Activated CD8-positive, alpha-beta memory T cell treated with anti-CD3 and anti-CD28 coated beads for 4 hours (primary cell): ENCODE measurements at places on chromosomes 4 and X.

DNA sequence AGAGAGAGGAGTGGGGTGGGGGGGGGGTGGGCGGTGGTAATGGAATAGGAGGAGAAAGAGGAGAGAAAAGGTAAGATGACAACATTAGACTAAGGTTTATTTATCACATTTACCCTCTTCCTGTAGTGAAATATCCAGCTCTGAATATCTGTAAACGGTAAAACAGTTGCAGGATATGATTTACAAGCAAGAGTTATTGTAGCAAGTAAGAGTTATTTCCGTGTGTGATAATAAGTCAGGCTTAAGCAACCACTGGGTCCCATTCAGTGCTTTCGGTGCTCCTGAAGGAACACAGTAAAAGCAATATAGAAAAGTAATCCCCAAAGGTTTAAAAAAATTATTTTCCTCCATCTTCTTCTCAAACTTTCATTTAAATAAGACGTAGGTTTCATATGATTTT is 103.6 kb downstream of the MANBA start:
- no peak for DNase-seq

- DNase-seq: no peak
Measured at GRCh38 chr4:7810783-7811535, 128.7 kb downstream of the AFAP1 start.

- no peak for DNase-seq
Measured at GRCh38 chr4:145912376-145912775, 26.2 kb downstream of the ZNF827 start.

DNA sequence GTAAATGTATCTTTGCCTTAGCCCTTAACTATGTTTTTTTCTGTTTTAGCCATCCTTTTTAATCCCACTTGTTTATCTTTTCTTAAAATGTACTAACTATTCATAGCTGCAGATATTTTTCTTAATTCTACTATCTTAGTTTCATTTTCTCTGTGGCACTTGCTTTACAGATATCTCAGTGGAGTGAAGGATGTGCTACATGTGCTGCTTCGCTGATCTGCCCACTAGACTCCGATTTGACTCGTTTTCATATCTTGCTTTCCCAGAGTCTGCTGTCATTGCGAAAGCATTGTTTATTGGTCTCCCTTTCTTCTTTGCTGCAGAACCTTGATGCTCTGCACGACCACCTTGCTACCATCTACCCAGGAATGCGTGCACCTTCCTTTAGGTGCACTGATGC is 30.6 kb downstream of the GUCY1B1 start:
- no peak for DNase-seq

GRCh38 chr4:87749883-87750282 is 49.5 kb upstream of the IBSP start:
- DNase-seq: no peak

- no peak for DNase-seq
Measured at GRCh38 chrX:46306103-46306502, 239.1 kb downstream of the ZNF674 start.

DNA sequence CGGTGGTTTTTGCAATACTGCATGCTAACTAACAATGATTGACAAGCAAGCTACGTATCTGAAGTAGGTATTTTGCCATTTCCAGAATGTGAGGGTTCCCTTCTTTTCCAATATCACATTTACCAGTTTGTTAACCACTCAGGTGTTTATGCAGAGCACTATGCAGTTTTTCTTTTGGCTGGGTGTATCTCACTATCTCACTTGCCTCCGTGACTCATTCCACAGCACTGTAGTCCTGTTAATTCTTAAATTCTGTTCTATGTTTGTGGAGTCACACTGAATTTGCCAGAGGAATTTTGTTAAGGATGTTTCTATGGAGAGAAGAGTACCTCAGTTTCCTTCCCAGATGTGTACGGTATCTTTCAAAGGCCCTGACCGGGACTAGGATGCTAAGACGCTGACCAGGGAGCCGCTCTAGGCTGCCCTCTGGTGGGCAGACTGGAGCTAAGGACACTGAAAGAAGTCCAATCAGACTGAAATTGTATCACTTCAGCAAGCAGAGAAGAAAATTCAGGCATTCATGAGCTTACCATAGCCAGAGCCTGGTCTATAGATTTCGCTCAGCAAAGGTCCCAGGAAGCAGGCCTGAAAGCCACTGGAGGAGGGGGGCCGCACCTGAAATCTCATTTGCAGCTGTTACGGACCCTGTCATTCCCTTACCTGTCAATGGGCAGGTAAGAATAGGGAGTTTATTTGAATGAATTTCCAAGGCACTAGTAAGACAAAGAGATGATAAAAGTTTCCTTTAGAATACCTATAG is 388.4 kb upstream of the SPOCK3 start:
- no peak for DNase-seq

- no peak for DNase-seq
Measured at GRCh38 chrX:29561417-29561816, 653.9 kb upstream of the MAGEB2 start.

- DNase-seq: peak; percentile 3
Measured at GRCh38 chrX:54808109-54808604, 612 bp downstream of the MAGED2 start.

DNA sequence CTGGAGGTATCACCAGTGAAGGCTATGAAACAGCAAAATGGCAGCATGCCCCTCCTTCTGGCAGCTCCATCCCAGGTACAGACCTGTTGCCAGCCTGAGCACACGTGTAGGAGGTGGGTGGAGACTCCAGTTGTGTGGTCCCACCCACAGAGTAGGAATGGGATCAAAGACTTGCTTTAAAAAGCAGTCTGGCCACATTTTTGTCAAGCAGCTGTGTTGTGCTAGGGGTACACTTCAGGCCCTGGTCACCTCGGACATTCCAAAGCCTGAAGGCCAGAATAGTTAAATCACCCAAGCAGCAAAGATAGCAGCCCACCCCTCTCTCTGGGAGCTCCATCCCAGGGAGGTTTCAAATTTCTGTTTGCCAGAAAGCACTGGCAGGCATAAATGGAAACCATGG is 20.3 kb upstream of the AMBN start:
- no peak for DNase-seq

DNA sequence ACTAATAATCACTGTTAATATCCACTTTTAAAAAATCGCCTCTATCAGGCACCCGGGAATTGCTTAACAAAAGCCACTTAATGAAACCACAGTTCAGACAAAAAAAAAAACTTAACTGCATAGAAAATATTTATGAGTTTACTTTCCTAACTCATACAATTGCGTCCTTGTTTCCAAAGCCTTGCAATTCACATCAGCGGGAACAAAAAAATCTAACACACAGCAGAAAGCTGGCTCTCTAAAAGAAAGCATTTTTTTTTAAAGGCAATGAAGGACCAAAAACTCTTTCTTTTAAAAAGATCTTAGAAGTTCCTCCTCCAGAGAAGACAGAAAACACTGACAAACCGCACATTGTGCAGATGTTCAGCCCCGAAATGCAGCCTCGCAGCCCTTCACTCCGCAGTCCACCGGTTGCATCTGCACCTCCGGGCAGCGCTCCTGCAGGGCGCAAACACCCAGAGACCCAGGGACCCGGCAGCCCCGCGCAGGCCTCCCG is 812 bp downstream of the FAT1 start:
- no peak for DNase-seq

DNA sequence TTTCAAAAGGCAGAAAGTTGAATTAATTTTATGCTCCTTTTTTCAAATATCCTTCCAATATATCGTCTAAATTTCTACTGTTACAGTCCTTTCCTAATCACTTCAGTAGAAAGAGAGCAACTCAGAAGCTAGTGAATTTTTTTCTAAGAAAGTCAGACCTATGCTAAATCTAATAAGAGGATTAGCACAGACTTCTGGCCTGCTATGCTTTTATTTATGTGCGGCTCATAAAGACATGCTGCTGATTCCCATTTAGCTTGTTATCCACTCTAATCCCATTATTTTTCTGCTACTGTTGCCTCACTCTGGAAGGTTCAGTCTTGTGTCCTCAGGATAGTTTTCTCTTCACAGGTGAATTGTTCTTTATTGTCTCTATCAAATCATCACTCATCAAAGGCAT is 473.5 kb upstream of the FAM241A start:
- no peak for DNase-seq

- no peak for DNase-seq
Measured at GRCh38 chrX:156003486-156004185, 6.1 kb downstream of the IL9R start.

DNA sequence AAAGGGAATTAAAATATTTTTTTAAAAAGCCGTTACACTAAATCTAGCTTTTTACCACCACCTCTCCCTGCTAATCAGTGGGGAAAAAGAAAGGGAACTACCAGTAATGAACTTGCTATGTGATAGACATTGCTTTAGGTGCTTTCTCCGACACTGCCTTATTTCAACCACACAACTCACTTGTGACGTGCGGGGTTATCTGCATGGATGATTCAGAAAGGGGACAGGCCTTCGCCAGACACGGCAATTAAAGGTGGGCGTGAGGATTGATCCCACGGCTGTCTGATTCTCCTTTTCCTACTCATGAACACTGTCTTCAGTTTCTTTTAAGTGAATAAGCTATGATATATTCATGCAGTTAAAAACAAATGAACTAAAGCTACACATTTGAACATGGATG is 882 bp upstream of the CXCR3 start:
- DNase-seq: peak; percentile 61

GRCh38 chr4:3022651-3023050 is 51.7 kb downstream of the HTT-AS start:
- no peak for DNase-seq

DNA sequence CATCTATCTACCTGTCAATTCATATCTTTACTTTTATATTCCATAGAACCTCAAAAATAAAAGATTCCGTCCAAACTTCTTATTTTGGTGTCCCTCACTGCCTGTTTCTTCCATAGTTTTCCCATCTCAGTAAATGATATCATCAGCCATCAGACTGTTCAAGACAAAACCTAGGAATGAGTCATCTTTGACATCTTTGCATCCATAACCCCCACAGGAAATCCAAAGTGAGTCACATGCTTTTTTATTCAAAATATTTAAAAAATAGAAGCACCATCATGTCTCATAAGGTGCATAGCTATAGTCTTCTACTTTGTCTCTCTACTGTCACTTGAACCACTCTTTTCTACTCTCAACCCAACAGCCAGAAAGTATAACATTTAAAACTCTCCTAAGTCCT is 29.9 kb upstream of the CXXC4 start:
- DNase-seq: no peak

DNA sequence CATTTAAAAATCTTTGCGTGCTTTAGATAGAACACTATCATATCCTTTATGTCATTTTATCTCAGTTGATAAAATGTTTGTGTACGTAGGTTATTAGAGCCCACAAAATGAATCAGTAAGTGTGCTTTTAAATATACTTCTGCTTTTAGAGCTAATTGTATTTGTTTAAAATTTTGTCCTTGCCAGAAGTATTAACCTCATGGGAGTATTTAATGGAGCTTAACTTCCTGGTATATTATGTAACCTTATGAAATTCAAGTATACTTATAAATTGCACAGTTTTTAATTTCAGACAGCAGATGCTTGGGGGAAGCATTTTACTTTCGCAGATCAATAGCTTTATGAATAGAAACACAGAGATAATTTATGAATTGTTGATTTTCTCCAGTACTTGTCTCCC is 90.2 kb downstream of the DIPK2B start:
- no peak for DNase-seq

- DNase-seq: no peak
Measured at GRCh38 chr4:57374866-57375595, 264.8 kb upstream of the IGFBP7 start.

GRCh38 chr4:26174027-26174426 is 146.8 kb upstream of the RBPJ start:
- no peak for DNase-seq

DNA sequence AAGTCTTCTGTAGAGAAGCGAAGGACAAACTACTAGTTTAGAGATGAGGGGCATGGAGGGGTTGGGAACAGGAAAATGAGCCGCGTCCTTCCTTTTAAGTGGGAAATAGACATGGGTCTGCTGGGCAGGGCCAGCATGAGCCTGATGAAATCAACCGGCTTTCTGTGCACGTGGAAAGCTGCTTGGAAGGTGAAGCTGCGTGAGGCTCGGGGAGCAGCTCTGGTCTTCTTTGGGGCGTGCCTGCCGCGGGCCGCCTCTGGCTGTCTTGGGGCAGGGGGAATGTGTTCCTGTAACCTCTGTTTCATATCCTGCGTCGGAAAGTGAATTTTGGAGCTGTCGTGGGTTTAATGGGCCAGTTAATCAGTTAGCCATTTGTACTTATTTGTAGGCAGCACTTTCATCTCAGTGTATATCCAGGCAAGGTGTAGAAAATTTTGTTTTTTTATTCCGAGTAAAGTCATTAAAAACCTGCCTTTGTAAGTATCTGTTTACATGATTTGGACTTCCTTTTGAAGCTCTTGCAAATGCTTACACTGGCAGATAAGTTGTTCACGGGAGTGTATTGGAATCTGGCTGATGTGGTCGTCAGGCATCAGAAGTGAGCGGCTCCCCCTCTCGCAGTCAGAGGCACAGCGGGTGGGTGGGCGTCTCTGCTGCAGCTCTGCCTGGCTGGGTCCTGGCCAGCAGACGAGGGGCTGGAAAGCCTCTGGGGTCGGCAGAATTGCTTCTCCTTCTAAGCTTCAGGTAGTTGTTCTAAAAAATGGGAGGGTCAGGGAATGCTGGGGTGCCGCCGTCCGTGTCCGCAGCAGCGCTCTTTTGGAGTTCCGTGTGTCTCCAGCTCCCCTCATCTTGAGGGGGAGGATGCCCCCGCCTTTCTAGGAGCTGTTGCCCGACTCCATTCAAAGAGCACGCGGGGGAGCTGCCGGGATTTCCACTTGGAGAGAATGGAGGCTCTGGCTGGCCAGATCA is 70.5 kb upstream of the HGFAC start:
- DNase-seq: no peak

GRCh38 chr4:109649872-109650271 is 53.4 kb downstream of the CASP6 start:
- DNase-seq: no peak

GRCh38 chrX:149853925-149854324 is 27.1 kb upstream of the MAGEA8 start:
- no peak for DNase-seq

- no peak for DNase-seq
Measured at GRCh38 chr4:6018331-6018730, at the start of gene C4orf50. C4orf50 (minus strand) TSS chr4:6018431.

DNA sequence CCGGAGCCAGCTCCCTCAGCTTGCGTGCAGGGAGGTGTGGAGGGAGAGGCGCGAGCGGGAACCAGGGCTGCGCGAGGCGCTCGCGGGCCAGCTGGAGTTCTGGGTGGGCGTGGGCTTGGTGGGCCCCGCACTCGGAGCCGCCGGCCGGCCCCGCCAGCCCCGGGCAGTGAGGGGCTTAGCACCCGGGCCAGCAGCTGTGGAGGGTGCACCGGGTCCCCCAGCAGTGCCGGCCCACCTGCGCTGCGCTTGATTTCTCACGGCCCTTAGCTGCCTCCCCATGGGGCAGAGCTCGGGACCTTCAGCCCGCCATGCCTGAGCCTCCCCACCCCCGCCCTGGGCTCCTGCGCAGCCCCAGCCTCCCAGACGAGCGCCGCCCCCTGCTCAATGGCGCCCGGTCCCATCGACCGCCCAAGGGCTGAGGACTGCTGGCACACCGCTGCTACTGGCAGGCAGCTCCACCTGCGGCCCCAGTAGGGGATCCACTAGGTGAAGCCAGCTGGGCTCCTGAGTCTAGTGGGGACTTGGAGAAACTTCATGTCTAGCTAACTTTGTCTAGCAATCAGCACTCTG is 37.8 kb upstream of the SMARCAD1 start:
- DNase-seq: no peak
